ENCODE measurements at places on chromosomes 11 and 22.
A peak's percentile ranks its signal among the peaks of the same experiment; 100 is the strongest.

GRCh38 chr11:68375766-68376165 lies 63.4 kb downstream of the LRP5 start:
- DNase-seq, result no peak

DNA sequence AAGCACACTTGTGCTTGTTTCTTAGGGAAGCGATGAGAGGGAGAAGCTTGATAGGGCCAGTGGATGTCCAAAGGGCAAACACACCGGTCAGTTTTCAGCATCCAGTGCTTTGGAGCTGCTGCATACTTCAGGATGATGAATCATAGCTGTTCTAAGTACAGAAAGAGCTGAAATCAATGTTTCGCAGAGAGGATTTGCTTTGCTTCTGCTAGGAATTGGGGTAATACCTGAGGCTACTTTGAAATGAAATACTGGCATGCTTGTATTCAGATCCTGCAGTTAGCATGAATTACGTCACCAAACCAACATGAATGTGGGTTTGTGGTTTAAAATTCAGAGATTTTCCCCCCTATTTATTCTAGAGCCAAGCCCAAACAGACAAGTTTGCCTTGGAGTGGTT lies 41.7 kb upstream of the SC5D start:
- DNase-seq, result no peak

DNA sequence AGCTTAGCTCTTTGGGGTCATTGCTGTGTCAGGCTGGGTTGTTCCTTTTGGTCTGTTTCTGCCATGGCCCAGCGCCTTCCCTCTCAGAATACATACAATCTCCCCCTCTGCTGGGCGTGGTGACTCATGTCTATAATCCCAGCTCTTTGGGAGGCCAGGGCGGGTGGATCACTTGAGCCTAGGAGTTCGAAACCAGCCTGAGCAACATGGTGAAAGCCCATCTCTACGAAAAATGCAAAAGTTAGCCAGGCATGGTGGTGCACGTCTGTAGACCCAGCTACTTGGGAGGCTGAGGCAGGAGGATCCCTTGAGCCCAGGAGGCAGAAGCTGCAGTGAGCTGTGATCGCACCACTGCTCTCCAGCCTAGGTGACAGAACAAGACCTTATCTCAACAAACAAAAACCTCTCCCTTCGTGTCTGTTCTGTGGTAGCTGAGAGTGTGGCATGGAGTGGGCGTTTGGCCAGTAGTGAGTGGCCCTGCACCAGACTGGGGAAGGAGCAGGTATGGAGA lies 46.7 kb upstream of the RAB1B start:
- no peak for DNase-seq

- DNase-seq, result no peak
These were observed 141.6 kb upstream of the RASSF10 start for GRCh38 chr11:12867531-12867930.

DNA sequence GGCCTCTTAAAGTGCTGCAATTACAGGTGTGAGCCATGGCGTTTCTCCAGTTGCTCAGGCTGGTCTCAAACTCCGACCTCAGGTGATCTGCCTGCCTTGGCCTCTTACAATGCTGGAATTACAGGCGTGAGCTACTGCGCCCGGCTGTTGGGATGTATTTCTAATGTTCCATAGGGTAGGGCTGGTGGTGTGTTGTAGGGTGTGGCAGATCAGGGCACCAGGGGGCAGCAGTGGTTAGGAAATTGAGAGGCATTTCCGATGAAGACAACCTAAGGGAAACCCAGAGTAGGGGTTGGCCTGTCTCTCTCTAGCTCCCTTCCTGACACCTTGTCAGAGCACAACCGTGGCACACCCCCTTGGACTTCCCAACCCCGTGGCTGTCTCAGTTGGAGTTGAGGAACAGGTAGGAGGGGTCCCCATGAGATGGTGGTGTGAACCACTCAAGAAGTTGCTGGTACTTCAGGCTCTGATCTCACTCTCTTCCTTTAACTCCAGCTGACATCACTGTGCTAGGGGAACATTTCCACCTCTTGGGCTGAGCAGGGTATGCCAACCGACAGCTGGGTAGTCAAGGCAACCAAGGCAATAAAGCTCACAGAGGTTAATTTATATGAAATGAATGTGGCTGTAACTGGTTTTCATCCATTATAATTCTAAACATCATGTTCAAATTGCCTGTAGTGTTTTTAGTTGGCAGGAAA lies 33.0 kb downstream of the YWHAH start:
- peak; percentile 17 for DNase-seq

GRCh38 chr22:29457730-29458129 lies 19.3 kb downstream of the RFPL1 start:
- DNase-seq, result no peak

Data from amniotic stem cell (primary cell).